Left renal cortex interstitium (tissue), 4 donors: ENCODE measurements at places on chromosomes 11 and 22. TPM values are rescaled to one million over a fixed set of nuclear protein-coding genes. Genes with fewer than 3 reads are reported as not detected.

CHST1 gene
- polyA plus RNA-seq, result 6.0 TPM

FIBP gene
- 96.5 TPM for polyA plus RNA-seq

VSIG2 gene
- 8.6 TPM for polyA plus RNA-seq

C11orf87 gene
- polyA plus RNA-seq, result 0.29 TPM

TCIRG1 gene
- polyA plus RNA-seq, result 28.5 TPM

SMIM38 gene
- 0.37 TPM for polyA plus RNA-seq

VWCE gene
- polyA plus RNA-seq, result 4.0 TPM

PTDSS2 gene
- polyA plus RNA-seq, result 24.6 TPM

PTPRCAP gene
- polyA plus RNA-seq, result 1.3 TPM

MYO7A gene
- polyA plus RNA-seq, result 3.6 TPM

C22orf31 gene
- polyA plus RNA-seq, result 1.2 TPM

TCN2 gene
- polyA plus RNA-seq, result 49.0 TPM

GAB4 gene
- polyA plus RNA-seq, result not detected

BATF2 gene
- 2.7 TPM for polyA plus RNA-seq

GGTLC3 gene
- polyA plus RNA-seq, result 0.28 TPM

ADM2 gene
- polyA plus RNA-seq, result 6.8 TPM

DRG1 gene
- polyA plus RNA-seq, result 76.1 TPM

PTGDR2 gene
- 0.39 TPM for polyA plus RNA-seq

SORL1 gene
- polyA plus RNA-seq, result 28.7 TPM

GSTT2 gene
- polyA plus RNA-seq, result 0.67 TPM

GP1BB gene
- polyA plus RNA-seq, result 3.0 TPM

ARHGAP42 gene
- polyA plus RNA-seq, result 29.6 TPM

ESAM gene
- polyA plus RNA-seq, result 72.2 TPM

IL10RA gene
- polyA plus RNA-seq, result 3.1 TPM

SLC25A17 gene
- 43.0 TPM for polyA plus RNA-seq

UBQLN3 gene
- not detected for polyA plus RNA-seq

CALCB gene
- polyA plus RNA-seq, result 3.3 TPM

MMP7 gene
- 22.7 TPM for polyA plus RNA-seq

GAL3ST1 gene
- 41.0 TPM for polyA plus RNA-seq

ISX gene
- polyA plus RNA-seq, result 0.19 TPM
